ENCODE measurements at places on chromosomes 11 and 22.

- no peak for DNase-seq
These were observed 42.7 kb upstream of the KCNJ11 start for GRCh38 chr11:17431139-17431538.

DNA sequence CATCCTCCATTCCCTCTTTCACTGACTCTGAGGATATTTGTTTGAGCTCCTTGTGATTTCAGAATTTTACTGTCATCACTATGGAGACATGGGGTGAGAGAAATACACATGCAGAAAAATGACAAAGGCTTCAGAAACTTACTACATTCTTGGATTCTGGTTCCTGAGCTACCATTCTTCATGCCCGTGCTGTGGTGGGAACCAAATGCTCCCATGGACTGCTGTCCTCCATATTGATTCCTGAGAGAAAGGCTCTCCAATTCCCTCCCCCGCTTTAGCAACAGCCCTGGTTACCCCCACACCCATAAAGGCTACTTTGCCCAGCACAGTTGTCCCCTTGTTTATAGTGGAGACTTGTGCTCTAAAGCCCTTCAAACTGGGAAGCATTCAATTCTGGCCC is 195.4 kb downstream of the RRAS2 start:
- DNase-seq = no peak

DNA sequence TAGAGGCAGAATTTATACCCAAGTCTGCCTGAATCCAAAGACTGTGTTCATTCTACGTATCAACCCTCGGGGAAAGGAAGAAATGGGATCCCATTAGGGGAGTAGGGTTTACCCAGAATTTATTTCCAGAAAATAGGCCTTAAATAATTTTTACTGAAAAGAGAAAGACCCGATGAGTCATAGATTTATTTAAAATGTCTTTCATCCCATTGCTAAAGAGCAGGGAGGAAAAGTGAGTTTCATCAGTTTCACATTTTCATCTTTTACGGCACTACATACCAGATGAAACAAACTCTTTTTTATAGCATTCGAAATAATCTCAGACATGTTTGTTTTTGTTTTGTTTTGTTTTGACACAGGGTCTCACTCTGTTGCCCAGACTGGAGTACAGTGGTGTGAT is 31.3 kb downstream of the SLC1A2 start:
- no peak for DNase-seq

DNA sequence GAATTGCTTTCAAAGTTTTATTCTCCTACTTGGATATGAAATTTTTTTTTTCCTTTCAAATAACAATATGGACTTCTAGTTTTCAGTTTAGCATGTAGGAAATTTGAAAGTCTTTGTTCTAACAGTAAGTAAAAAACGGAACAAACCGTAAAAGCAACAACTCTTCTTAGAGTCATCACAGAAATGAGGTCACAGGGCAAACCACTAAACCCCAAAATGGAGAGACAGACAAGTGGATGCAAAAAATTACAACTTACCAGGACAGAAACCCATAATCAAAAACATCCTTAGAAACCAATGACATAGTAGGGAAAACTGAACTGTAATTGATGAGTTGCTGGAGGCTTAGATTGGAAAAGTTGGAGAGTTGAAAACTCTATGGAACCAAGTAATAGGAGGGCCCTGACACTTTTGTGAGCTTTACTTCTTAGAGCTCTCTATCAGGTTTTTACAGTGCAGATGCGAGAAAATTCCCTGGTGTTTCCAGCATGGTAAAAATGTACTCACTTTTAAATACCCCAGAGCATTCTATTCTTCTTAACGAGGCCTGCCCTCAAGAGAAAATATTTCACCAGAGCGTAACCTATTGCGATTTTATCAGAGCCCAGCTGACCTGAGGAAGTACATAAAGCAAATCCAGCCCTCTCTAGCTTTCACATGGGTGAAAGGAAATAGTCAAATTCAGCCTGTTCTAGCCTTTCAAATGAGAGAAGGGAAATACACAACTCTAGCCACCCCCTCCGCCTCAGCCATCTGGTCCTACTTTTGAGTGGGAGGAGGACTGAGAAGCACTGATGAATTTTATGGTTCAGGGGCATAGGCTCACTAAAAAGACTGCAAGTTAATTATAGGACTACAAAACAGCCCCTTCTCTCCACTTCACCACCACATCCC is 39.1 kb downstream of the CASP12 start:
- no peak for DNase-seq

- DNase-seq = no peak
These were observed 31.8 kb downstream of the ETS1 start for GRCh38 chr11:128555606-128556005.

DNA sequence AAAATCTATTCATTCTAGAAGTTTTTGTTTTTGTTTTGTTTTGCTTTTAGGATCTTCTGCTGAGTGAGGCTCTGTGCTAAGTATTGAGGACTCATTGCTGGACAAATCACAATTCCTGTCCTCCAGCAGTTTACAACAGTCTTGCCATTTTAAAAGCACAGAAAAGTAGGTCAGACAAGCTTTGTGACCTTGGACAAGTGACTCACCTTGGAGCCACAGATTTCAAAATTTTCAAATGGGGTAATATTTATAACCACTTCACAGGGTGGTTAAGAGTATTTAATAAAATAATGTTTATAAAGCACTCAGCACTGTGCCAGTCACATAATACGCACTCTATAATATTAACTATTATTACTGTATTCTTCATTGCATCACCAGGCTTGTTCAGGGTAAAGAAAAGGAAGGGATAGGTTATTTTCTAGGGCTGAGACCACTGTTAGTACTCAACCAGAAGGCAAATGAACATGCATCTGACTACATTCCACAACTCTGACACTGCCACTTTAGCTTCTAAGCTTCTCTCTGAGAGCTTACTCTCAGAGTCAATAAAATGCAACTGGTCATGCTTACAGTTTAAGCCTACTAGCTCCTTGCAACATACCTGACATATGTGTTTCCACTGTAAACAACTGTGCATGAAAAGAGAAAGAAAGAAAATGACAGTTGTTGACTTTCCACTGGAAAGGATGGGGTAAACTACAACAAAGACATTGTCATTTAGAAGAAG is 63.2 kb upstream of the FIBIN start:
- no peak for DNase-seq

DNA sequence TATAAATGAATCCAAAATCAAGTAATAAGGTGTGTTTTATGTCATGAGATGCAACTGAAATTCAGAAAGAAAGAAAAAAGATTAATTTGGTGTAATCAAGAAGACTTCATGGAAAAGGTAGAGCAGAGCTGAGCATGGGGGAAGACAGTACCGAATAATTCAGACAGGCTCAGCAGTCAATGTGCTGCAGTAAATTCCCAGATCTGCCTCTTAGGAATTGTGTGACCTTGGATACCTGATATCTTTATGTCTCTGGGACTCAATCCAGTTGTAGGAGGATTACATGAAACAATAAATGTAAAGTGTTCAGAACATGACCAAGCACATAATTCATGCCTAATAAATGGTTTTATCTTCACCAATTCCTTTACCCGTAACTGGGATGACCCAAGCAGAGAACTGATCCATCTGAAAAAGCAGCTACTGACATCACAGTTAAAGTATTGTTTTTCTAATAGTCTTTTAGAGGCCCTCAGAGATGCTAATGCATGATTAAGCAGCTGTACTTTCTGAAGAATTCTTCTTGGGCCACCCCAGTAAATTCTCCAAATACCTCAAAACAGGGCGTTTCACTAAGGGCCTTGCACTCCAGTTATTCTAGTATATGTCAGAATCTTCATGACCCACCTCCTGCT is 7.8 kb downstream of the MS4A12 start:
- no peak for DNase-seq

GRCh38 chr11:16846305-16846704 is 107.9 kb downstream of the C11orf58 start:
- no peak for DNase-seq

GRCh38 chr11:92828556-92828955 is 140.9 kb upstream of the MTNR1B start:
- DNase-seq = no peak

GRCh38 chr22:44532552-44532951 is 34.5 kb upstream of the RTL6 start:
- DNase-seq = no peak

- DNase-seq = peak; percentile 84
These were observed 58.6 kb downstream of the KDM2A start for GRCh38 chr11:67177399-67178281.

DNA sequence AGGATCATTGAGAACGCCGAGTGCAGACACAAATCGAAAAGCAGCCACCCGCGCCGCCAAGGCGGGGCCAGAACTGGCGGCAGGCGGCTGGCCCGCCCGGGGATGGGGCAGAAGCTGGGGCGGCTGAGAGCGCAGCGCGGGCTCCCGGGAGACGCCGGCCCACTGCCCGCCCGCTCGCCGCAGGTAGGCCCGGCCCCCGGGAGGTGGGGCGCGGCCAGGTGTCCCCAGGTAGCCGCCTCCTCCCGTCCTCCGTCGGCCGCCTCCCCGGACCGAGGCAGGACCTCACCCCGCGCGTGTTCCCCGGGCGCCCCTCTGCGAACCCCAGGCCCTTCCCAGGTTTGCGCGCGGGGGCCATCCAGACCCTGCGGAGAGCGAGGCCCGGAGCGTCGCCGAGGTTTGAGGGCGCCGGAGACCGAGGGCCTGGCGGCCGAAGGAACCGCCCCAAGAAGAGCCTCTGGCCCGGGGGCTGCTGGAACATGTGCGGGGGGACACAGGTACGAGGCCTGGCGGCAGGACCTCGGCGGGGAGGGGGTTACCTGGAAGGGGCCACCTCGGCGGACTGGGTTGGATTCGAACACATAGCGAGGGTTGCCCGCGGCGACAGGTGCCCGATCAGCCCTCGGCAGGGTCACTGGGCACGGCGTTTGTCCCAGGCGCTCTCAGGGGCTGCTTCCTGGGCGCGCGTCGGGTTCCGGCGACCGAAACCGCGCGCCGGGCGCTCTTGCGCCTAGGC is at the start of gene PRRG4:
PRRG4 (plus strand) TSS at position 248 of the 733 bp plus-strand sequence. CDS start 603 bp downstream, outside the sequence.
- DNase-seq = peak; percentile 86

DNA sequence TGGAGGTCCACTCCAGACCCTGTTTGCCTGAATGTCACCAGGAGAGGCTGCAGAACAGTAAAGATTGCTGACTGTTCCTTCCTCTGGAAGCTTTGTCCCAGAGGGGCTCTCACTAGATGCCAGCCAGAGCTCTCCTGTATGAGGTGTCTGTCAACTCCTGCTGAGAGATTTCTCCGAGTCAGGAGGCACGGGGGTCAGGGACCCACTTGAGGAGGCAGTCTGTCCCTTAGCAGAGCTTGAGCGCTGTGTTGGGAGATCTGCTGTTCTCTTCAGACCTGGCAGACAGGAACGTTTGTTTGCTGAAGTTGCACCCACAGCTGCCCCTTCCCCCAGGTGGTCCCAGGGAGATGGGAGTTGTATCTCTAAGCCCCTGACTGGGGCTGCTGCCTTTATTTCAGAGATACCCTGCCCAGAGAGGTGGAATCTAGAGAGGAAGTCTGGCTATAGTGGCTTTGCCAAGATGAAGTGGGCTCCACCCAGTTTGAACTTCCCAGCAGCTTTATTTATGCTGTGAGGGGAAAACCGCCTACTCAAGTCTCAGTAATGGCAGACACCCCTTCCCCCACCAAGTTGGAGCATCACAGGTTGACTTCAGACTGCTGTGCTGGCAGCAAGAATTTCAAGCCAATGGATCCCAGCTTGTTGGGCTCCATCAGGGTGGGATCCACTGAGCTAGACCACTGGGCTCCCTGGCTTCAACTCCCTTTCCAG is 99.4 kb downstream of the PDE3B start:
- no peak for DNase-seq

- DNase-seq = peak; percentile 93
These were observed 1.1 kb downstream of the ST13 start for GRCh38 chr22:40855071-40855978.

GRCh38 chr22:19232623-19233022 is 54.1 kb upstream of the SLC25A1 start:
- DNase-seq = no peak

DNA sequence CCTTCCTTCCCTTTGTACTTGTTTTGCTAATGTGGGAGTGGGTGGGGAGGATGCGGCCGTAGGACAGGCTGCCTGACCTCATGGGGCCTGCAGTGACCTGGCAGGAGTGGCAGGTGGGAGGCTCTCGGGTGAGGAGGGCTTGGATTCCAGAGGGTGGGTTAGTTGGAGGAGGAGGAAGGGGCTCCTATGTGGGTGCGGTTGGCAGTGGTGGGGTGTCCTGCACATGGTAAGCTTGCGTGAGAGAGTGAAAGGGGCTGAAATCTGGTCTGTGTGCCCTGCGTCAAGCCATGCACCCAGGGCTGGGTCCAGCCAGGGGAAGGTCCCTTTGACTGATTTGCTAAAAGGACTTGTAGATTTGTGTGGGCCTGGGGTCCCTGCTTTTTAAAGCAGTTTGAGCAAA is 90.7 kb upstream of the OR4B1 start:
- DNase-seq = no peak

GRCh38 chr11:76277298-76278175 is 71.2 kb upstream of the WNT11 start:
- no peak for DNase-seq

- DNase-seq = no peak
These were observed 21.5 kb downstream of the SHANK3 start for GRCh38 chr22:50694099-50694605.

GRCh38 chr11:9535189-9535781 is 38.2 kb upstream of the WEE1 start:
- DNase-seq = peak; percentile 90

DNA sequence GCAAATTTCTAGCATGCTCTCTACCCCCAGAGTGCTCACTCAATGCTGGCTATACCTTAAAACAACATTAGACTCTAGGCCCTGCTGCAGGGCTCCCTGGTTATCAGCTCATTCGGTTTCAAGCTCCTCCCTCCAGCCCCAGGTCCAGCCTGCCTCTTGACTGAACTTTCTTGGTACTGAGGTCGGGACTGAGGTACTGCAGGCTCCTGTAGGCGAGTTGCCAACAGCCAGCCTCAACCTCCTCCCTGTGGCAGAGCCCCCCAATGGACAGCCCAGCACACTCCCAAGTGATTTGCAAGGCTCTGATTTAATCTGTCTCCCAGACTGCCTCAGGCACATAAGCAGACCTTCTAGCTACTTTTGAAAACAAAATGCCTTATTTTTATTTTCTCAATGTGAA is 73.6 kb upstream of the EIF3M start:
- no peak for DNase-seq

DNA sequence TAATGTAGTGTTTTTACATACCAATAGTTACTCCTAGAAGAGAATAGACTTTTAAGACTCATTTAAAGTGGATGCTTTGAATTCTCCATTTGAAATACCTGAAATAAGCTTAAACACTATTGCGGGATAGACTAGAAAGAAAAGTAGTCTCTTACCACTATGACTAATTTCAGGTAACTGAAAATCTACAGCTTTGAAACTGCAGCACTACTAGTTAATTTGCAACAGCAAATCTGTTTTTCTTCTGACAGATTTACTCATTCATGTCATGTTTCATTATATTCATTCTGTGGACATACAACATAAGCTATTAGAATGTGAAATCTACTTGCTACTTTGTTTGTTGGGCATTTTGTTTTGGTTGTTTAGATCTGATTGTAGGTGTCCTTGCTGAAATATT is 153.6 kb downstream of the MAML2 start:
- no peak for DNase-seq

DNA sequence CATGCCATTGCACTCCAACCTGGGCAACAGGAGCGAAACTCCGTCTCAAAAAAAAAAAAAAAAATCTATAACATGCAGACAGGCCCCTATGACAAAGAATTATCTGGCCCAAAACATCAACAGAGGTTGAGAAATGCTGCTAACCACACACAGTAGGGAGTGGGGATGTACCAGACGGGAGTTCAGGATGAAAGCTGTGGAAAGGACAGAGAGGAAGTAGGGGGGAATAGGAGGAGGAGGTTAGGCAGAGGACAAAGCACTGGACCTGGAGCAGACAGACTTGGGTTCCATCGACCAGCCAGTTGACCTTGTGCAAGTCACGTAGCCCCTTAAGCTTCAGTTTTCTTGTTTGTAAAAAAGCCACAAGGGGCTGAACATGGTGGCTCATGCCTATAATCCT is 12.5 kb downstream of the LRP4 start:
- DNase-seq = no peak

- DNase-seq = peak; percentile 53
These were observed 4.4 kb downstream of the IL18BP start for GRCh38 chr11:72002841-72003775.
